ENCODE measurements at places on chromosomes 6 and 20.

- ATAC-seq = no peak
Measured at GRCh38 chr6:145878591-145879295, 64.1 kb upstream of the FBXO30 start.

- peak; percentile 25 for ATAC-seq
Measured at GRCh38 chr6:167826896-167827582, at the start of gene AFDN. AFDN (plus strand) TSS chr6:167826911; CDS start chr6:167827133, 222 bp downstream.

- ATAC-seq = no peak
Measured at GRCh38 chr6:88629838-88630494, 333.5 kb downstream of the RNGTT start.

DNA sequence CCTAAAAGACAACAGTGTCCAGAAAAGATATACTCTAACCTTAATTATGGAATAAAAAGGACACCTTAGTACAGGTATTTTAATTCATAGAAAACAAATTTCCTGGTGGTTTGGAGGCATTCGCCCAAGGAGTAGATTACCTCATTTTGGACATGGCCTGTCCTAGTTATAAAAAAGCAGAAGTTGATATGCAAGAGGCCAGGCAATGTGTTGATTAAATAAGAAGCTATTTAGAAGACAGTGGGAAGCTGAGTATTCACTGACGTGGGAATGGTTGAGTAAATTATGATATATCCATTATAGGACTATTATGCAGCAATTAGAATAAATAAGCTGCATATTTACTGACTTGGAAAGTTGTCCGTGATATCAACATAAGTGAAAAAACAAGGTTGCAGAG, 314.9 kb downstream of the ALDH8A1 start:
- ATAC-seq = no peak

DNA sequence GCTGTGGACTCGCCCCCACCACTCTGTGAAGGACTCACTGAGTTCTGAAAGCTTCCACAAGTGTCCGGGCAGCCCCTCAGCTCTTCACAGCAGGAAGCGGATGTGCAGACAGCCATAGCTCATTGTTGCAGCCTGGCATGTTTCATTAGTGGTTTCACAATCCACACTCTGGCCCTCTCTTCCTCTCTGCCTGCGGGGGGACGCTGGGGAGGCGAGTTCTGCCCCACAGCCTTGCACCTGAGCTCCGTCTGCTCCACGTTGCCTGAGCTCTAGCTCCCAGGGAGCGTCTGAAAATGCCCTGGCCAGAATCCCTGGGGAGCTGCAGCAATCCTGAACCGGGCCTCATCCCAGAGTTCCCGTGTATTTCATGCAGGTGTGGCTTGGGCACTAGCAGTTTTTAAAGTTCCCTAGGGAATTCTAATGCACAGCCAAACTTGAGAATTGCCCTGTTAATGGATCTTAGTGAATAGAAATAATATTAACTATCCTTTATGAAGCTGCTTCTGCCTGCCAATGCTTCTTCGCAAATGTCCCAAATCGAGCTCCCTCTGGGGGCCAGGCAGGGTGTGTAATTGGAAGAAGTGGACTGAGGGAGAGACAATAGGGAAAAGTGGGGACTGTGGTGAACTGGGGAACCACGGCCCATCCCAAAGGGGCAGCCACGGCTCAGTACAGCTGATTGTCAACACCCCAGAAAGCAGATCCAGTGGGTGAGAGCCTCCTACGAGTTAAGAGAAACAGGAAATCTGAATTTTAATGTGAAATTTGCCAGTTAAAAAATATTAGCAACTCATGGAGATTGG, 51.5 kb downstream of the CTCFL start:
- ATAC-seq = peak; percentile 65

GRCh38 chr6:98477231-98477630, 357.1 kb upstream of the POU3F2 start:
- no peak for ATAC-seq

DNA sequence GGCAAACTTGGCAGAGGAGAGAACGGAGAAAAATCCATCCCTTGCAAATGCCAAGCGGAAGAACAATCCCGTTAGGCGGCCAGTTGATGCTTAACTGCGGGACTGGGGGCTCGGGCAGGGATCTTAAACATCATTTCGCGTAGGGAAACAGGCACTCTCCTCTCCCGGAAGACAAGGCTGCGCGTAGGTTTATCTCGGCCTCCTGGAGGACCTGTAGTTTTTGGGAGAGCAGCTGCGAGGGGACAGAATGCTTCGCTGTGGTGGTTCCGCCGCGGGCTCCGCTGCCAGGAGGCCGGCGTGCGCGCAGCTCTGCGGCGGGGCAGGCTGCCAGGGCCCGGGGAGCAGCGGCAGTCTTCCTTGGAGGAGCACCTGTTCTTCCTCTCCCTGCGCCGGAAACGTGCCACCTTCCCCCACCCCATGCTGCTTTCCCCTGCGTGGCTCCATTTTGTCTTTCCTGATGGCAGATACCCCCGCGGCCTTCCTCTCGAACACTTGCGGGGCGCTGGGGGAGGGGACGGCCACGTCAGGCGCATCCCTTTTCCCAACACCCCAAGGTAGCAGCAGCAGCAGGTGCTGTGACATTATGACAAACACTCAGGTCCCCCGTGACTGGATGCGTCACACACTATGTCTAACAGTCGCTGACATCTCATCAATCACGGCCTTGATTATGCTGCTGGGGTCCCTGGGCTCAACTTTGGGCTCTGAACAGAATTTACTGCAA, 230.7 kb upstream of the BTBD3 start:
- no peak for ATAC-seq

GRCh38 chr6:99416892-99417767, 8.0 kb downstream of the PNISR start:
- ATAC-seq = peak; percentile 38

GRCh38 chr6:133132466-133132971, 108.6 kb upstream of the EYA4 start:
- no peak for ATAC-seq

- ATAC-seq = peak; percentile 0
Measured at GRCh38 chr6:34237316-34237721, 646 bp downstream of the HMGA1 start.

Data from activated CD4-positive, CD25-positive, alpha-beta regulatory T cell treated with anti-CD3 and anti-CD28 coated beads, Interleukin-2, amount 50 U/mL, for 24 hours (primary cell).